ENCODE measurements at places on chromosomes 2 and 18. TPM values are rescaled to one million over a fixed set of nuclear protein-coding genes. Genes with fewer than 3 reads are reported as not detected.

PLEKHM3 gene
- total RNA-seq, result 22.7 TPM

PROM2 gene
- 0.31 TPM for total RNA-seq

SH3RF3 gene
- 2.2 TPM for total RNA-seq

C2orf78 gene
- not detected for total RNA-seq

HTR2B gene
- not detected for total RNA-seq

DES gene
- total RNA-seq, result 1.3 TPM

UNC80 gene
- total RNA-seq, result not detected

SERPINB12 gene
- total RNA-seq, result not detected

TDRD15 gene
- total RNA-seq, result 0.10 TPM

ERLEC1 gene
- total RNA-seq, result 27.3 TPM

RIT2 gene
- not detected for total RNA-seq

SLC20A1 gene
- 77.2 TPM for total RNA-seq

OSBPL6 gene
- total RNA-seq, result 0.21 TPM

SOCS6 gene
- 12.0 TPM for total RNA-seq

PSMA8 gene
- total RNA-seq, result 0.42 TPM

MOGAT1 gene
- not detected for total RNA-seq

MEP1B gene
- not detected for total RNA-seq

MLPH gene
- total RNA-seq, result not detected

IL36RN gene
- total RNA-seq, result not detected

ALPG gene
- not detected for total RNA-seq

SH2D6 gene
- total RNA-seq, result 0.42 TPM

REG3A gene
- total RNA-seq, result not detected

LAMA3 gene
- under 0.01 TPM for total RNA-seq

FZD7 gene
- total RNA-seq, result 0.63 TPM

CAPN13 gene
- total RNA-seq, result under 0.01 TPM

CIB4 gene
- total RNA-seq, result not detected

EVX2 gene
- not detected for total RNA-seq

COLEC11 gene
- total RNA-seq, result not detected

GNAL gene
- total RNA-seq, result 0.84 TPM

MYO3B gene
- 0.21 TPM for total RNA-seq

B4GALT6 gene
- total RNA-seq, result 1.0 TPM

POTEJ gene
- total RNA-seq, result not detected

DTNA gene
- 0.31 TPM for total RNA-seq

MCFD2 gene
- 31.3 TPM for total RNA-seq

RAB6C gene
- total RNA-seq, result 0.10 TPM

ZBTB7C gene
- total RNA-seq, result not detected

TFCP2L1 gene
- 0.10 TPM for total RNA-seq

SNORC gene
- total RNA-seq, result under 0.01 TPM

NT5DC4 gene
- not detected for total RNA-seq

STPG4 gene
- total RNA-seq, result 1.2 TPM

FEV gene
- not detected for total RNA-seq

ST8SIA3 gene
- not detected for total RNA-seq

IHH gene
- total RNA-seq, result 0.10 TPM

RSAD2 gene
- 6.8 TPM for total RNA-seq

TTLL4 gene
- 10.4 TPM for total RNA-seq

PIKFYVE gene
- 59.6 TPM for total RNA-seq

MROH2A gene
- not detected for total RNA-seq

All from mononuclear cell (primary cell).